NCI-H2227 treated with DMSO at 0.1 percent for 48 hours (cell line): ENCODE measurements at places on chromosomes 16 and 17.

DNA sequence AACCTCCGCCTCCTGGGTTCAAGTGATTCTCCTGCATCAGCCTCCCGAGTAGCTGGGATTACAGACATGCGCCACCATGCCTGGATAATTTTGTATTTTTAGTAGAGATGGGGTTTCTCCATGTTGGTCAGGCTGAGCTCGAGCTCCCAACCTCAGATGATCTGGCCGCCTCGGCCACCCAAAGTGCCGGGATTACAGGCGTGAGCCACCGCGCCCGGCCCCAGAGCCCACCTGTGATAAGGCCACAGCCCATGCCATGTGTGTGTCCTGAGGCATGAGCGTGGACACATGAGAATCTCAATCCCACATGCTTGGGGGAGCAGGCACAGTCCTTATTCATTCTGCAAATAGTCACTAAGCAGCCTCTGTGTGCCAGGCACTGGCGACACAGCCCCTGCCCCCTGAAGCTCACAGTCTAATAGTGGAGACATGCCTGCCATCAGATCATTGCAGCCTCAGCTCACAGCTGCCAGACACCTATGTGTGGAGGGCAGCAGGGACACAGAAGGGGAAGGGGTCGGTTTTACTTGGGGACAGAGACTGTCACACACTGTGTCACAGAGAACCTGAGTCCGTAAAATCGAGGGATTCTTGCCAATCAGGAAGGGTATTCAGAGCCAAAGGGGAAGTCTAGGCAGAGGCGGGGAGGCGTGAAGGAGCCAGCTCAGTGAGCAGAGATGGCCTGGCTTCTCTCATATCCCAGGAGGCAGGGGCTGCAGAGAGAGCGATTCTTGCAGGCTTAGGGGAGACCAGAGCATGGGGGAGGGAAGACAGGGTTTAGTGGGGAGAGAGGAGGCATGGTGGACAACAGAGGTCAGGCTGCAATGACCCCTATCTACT, 9.4 kb upstream of the ABCC3 start:
- DNase-seq: no peak

GRCh38 chr17:73132085-73132492, 32.7 kb upstream of the SSTR2 start:
- DNase-seq: no peak

- no peak for DNase-seq
Observed at GRCh38 chr17:16954521-16954920, 17.4 kb downstream of the TNFRSF13B start.

DNA sequence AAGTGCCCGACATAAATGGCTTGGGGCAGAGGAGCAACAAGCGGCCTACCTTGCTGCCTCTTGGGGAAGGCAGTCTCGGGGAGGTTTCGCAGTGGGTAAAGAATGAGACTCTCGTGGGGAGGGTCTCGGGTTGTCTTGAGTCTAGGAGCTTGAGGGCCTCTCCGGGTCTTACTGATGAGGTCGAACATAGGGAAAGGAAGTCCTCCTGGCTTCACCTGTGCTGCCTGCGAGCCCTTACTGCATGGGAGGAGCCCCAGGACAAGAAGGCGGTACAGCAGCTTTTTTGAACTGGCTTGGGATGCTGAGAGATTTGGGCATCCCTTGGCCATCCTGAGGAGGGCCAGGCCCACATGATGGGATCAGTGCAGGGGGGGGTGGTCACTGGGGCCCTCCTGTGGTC, 71.4 kb downstream of the SPECC1 start:
- DNase-seq: no peak

DNA sequence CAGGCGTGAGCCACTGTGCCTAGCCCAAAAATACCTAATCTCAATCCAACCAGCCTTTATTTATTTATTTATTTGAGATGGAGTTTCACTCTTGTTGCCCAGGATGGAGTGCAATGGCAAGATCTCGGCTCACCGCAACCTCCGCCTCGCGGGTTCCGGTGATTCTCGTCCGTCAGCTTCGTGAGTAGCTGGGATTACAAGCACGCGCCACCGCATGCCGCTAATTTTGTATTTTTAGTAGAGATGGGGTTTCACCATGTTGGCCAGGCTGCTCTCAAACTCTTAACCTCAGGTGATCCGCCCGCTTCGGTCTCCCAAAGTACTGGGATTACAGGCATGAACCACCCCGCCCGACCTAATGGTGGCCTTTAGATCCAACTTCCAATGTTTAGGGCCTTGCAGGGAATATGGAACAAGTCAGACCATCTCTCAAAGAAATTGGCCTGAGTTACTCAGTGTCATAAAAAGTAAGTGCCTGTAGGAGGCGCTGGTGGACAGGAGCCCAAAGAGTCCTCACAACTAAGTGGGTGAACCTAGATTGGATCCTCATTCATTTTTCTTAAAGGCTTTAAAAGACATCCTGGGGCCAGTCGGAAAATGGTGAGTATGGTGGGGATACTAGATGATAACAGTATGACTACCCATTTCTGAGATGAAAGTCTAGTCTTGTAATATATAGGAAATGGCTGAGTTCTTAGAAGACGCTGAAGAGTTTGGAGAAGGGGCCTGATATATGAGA, 4.6 kb downstream of the ZSCAN10 start:
- no peak for DNase-seq

GRCh38 chr17:77204536-77204935, 63.8 kb downstream of the SEC14L1 start:
- no peak for DNase-seq

DNA sequence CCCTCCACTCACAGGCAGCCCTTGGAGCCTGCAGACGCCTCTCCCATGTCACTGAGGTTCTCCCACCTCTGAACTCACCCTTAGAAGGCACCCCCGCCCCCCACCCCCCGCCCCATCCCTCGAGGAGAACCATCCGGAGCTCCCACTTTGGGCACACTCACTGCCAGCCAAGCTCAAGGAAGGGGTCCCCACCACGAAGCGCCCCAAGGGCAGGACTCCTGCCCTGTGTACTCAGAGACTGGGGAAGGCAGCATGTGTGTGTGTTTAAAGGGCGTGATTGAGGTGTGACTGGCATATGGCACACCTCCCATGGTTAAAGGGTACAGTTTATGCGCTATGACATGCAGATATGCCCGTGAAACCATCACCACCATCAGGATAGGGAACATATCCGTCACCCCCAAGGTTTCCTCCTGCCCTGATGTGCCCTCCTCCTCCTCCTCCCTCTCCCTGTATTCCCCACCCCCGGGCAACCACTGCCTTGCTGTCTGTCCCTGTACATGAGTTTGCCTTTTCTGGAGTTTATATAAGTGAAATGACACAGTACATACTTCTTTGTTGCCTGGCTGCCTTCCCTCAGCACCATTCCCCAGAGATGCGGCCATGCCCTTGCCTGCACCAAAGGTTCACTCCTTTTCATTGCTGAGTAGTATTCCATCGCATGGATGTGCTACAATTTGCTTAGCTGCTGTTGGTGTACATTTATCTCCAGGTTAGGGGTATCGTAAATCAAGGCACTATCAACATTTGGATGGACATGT, 14.0 kb upstream of the RBFOX3 start:
- no peak for DNase-seq

GRCh38 chr16:30746638-30747175, 1.5 kb upstream of the PHKG2 start:
- no peak for DNase-seq

GRCh38 chr16:11145173-11145818, 110.7 kb downstream of the SOCS1 start:
- DNase-seq: no peak

DNA sequence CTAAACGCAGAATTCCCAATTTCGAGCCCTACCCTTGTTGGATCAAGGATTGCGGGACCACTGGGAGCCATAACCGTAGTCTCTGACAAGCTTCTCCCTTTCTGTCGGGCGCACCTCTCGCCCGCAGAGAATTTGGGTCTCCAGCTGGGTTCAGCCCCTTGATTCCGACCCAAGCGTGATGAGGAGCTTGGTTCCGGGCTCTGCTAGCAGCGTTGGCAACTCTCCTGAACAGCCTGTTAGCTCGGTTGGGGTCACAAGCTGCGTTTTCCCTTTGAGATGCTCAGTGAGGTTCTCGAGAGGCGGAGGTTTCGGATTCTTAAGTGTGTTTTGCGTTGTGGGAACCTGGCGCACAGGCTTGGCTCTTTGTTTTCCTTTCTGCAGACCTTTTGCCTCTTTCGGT, 655 bp downstream of the ATXN1L start:
- peak; percentile 0 for DNase-seq

DNA sequence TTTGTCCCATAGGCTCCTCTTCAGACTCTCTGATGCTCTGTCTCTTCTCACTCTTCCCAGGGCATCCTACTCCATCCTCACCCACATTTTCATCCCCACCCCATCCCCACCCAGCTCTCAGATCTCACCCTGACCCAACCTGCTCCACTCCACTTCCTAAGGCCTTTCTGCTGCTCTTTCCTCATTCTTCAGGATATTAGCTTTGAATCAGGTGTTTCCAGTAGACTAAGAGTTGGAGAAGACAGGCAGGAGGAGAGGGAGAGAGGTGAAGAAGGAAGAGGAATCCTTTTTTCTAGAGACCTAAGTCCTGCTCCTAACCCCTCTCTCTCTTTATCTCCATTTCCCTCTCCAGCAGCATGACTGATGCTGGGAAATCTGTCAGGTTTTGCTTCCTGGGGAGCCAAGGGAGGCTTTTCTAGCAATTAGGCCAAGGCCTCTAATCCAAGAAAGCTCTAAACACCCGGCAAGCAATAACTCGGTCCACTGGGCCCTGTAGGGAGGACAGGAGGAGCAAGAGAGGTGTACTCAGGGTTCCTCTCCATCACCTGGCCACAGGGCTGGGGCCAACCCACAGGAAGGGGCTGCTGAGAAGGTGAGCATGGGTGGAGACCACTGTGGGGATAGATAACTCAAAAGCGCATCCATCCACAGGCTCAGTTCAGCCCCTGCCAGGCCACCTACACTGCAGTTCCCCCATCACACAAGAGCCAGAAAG, 133.3 kb downstream of the TMEM132E start:
- no peak for DNase-seq

GRCh38 chr16:5069048-5069447, 2.6 kb upstream of the ALG1 start:
- no peak for DNase-seq

GRCh38 chr17:79589669-79590522, 21.0 kb downstream of the RBFOX3 start:
- no peak for DNase-seq

DNA sequence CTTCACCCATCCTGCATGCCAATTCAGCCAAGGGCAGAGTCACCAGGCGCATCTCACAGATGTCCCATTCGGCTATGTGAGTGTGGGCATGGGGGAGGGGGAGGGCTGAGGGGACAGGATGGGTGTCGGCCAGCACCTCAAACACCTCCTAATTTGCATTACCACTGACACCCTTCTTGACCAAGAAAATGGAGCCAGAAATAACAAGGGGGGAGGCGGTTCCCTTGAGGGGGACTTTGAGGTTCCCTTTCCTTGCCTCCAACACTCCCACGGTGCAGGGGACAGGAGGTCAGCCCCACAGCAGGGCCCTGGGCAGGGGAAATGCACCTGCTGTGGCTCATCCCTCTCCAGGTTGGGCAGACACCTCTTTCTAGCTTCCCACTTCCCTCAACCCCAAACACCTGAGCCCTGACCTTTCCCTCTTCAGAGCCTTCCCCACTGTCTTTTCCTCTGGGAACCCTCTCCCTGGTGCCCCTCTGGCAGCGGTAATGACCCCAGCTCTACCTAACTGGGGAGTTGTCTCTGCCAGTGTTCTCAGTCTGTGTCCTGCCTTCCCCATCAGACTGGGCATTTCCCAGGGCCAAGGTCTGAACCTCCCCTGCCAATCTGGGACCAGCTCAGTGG, 18.2 kb upstream of the TBX21 start:
- DNase-seq: no peak

GRCh38 chr17:77427391-77427991, 286.7 kb downstream of the SEC14L1 start:
- DNase-seq: no peak

DNA sequence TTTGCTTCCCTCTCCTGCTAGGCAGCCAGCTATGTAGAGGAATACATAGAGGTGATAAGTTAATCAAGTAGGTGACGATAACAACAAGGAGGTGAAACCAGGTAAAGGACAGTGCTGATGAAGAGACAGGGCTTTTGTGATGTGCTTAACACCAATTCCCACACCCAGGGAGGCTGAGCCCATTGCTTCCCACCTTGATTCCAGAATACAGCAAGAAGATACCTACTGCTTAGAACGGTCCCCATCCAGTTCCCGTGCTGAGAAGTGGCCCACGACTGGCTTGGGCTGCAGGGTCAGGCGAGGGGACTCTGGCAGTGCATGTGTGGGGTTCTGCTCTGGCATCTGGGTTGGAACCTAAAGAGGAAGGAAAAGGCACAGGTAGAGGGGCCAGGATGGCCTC, 16.1 kb upstream of the GFAP start:
- DNase-seq: no peak

GRCh38 chr16:11510178-11510973, 76.3 kb downstream of the LITAF start:
- no peak for DNase-seq

DNA sequence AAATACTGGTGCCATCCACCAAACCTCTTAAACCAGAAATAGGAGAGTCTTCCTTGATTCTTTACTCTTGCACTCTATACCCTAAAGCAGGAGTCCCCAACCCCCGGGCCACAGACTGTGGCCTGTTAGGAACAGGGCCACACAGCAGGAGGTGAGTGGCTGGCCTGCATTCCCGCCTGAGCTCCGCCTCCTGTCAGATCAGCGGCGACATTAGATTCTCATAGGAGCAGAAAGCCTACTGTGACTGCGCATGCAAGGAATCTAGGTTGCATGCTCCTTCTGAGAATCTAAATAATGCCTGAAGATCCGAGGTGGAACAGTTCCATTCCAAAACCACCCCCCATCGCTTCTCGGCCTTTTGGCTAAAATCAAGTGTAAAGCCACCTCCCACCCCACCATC, 30.3 kb upstream of the SRCIN1 start:
- DNase-seq: no peak

DNA sequence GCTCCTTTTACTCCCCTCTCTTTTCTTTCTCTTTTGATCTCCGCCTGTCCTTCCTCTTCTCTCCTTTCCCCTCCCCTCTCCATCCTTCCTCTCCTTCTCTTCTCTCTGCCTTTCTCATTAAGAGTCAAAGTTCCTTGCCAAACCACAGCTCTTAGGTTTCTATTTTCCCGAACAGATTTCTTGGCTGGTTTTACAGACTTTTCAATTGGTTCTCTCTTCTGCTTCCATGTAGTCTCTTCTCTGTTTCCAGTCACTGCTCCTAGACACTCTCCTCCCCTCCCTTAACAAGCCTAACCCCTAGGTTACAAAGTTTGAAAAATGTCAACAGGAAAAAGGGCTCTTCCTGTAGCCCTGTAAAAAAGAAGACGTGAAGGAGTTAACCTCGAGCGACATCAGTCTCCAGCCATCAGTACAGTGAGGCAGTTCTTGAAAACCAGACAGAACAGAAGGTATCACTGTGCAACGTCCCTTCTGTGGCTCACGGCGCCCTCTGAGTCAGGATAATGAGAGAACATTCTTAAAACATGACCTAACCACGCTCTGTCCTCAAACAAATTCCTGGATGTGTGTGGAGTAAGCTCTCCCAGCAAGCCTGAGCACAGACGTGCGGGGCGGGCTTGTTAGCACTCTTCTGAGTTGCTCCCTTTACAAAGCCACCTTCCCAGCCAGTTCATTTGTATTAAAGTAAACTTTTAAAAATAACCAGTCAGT, 11.6 kb upstream of the MARCHF10 start:
- peak; percentile 32 for DNase-seq
